ENCODE measurements at places on chromosomes 7 and 10.

DNA sequence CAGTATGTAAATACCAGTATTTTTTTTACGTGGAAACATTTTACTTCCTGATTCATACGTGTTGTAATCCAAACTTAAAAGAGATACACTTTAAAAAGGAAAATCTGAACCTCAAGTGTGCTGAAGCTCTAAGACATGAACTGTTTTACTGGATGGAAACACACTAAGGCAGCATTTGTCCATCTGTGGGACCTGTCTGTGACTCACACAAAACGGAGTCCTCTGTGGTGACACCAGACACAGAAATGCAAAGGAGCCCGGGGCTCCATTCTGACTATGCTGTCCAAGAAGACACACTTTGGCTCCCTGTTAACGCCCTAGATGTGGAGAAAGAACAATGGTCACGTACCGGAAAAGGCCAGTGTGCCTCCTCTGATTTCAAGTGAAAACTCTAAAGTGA lies 23.9 kb downstream of the RNF133 start:
- no peak for DNase-seq

DNA sequence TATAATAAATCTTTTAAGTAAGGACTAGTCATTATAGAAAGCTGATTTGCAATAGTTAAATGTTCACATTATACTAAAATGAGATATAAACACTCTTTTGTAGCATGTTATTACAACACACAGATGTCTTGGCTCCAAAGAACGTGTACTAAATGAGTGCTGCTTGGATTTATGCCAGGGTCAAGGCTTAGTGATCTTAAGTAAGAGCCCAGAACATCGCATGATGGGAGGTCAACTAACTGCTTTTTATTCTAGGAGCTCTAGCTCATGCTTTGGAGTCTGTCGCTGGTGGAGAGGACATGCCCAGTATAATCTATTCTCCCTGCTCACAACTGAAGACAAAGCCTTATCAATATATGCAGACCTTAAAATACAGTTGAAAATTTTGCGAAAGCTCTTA lies 315.1 kb downstream of the BBS9 start:
- DNase-seq: no peak

GRCh38 chr7:13945670-13946069 lies 43.8 kb downstream of the ETV1 start:
- no peak for DNase-seq

DNA sequence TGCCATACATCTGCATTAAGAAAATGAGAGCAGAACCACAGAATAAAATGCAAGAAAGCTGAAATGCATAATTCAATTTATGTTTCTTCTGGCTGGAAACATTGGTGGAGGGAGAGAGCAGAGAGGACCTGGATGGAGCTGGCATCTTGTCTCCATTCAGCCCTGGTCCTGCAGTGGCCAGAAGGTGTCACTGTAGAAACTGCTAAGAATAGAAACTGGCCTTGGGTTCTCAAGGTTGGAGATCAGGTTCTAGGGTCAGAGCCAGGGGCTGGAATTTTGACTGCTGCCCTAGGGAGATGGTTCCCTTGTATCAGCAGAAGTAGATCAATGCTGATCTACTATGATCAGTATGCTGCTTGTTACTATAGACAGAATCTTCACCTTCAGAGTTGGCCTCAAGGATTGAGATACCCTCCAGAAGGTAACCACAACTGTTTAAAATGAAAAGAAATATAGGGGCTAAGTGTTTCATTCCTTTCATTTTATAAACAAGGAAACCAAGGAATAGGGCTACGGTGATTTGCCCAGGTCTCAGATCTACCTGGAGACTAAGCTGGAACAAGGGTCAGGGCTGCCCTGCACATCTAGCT lies 13.1 kb downstream of the TAS2R41 start:
- no peak for DNase-seq
